Globus pallidus (tissue), 1 donor: ENCODE measurements at places on chromosomes 4 and X.

- DNase-seq, result no peak
Observed at GRCh38 chr4:60216752-60217151, 983.4 kb upstream of the ADGRL3 start.

- no peak for DNase-seq
Observed at GRCh38 chr4:54588404-54588803, 69.4 kb upstream of the KIT start.

DNA sequence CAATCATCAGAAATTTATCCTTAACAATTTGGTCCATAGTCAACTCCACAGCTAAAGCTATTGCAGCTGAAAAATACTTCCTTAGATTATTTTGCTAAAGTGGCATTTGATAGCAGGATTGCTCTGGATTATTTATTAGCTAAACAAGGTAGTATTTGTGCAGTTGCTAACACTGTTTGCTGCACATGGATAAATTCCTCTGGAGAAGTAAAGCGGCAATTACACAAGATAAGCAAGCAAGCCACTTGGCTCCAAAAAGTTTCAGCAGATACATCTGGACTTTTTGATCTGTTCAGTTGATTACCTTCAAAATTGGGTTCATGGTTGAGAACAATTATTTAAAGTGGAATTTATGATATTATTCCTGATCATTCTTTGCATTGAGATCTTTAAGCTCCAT is 971.5 kb downstream of the C4orf33 start:
- DNase-seq, result no peak

DNA sequence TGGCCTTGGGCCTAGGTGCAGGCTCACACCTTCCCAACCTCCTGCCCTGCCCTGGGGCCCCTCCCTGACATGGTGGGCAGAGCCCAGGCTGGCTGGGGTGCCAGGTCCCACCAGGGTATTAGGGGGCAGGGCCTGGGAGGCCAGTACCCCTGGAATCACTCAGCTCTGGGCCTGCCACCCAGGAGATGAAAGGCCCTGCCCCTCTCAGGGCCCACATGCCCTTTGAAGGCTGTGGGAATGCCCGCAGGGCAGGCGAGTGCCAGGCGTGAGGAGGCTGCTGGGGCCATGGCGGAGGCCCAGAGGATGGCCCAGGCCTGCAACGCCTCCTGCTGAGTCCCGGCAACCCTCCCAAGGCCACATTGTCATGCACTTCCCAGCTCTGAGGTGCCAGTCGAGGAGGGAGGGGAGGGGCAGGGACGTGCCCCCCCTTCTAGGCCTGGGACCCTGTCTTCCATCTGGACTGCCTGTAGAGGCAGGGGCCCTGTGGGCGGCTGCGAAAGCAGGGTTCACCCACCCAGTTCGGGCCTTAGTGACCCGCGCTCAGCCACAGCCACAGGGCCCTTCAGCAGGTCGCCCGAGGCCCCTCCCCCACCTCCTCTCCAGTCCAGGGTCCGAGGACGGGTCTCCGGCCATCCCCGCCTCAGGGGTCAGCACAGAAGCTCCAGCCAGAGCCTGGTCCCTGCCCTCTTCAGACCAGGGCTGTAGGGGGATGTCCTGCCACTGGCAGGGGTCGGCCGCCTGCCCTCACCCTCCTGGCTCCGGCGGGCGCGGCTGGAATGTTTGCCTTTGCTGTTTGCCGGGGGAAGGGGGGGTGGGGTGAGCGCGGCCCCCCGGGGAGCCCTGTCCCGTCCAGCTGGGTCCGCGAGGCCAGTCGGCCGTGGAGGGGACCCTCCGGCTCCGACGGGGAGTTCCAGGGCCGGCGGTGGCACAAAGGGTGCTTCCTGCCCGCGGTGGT is 26.7 kb upstream of the FGFR3 start:
- DNase-seq, result no peak

DNA sequence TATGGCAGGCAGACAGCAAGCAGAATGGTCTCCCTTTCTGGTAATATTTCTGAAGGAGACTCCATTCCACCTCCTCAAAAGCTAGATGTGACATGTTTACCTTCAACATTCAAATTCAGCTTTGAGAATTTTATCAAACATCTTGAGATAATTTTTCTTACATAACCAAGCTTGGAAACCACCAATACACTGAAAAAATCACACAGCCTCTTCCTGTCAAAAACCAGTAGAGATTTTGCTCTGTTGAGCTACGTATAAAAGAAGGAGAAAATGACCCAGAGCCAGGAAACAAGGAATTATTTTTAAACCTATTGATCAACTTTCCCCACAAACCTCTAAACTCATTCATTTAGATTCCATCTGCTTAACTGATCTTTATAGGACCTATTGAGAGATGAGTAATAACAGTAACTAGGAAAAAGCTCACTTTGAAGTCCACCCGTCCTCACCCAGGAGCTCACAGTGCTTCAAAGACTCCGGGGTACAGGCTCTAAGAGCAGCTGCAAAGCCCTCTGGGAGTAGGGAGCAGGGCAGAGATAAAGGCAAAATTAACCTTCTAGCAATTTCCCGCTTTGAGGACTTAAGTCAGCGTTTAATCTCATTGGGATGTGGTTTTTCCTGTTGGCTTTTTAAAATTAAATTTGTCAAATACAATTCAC is 318.2 kb upstream of the RASGEF1B start:
- no peak for DNase-seq

DNA sequence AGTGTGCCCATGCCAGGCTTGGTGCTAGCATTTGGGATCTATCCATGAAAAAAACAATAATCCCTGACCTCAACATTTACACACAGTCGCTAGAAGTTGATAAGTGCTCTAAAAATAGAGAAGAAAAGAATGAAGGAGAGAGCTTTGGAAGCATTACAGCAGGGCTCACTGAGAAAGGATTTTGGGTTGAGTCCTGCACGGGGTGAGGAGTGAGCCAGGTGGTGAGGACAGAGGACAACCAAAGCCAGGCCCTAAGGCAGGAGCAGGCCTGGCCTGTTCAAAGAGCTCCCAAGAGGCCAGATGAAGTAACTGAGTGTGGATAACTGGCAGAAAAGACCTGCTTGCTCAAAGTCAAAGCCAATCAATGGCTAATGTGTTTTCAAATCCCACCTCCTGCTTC is 20.7 kb upstream of the PROM1 start:
- DNase-seq, result no peak

GRCh38 chr4:163515198-163515597 is 20.7 kb downstream of the TMA16 start:
- DNase-seq, result no peak

- no peak for DNase-seq
Observed at GRCh38 chrX:2445662-2446623, 54.8 kb downstream of the DHRSX start.

GRCh38 chr4:14054391-14054790 is 426.9 kb upstream of the BOD1L1 start:
- no peak for DNase-seq

GRCh38 chr4:8345053-8345945 is 75.7 kb downstream of the HTRA3 start:
- no peak for DNase-seq

DNA sequence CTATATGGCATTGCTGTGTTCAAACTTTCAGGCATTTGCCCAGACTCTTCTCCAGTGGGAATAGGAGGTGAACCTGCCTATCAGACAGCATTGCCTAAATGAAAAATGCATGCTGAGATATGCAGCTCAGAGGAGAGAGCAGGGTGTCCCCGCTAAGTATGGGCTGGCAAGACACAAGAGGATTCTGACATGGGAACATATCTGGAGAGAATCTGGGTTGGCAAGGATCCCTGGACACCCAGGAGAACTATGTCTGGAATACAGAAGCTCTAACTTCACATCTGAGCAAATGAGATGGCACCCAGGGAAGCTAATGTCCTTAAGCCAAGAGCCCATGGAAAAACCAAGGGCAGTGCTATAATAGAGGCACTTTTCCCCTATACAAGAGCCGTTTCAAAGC is 18.4 kb downstream of the PPARGC1A start:
- no peak for DNase-seq
